ENCODE measurements at places on chromosomes 6 and 20.

DNA sequence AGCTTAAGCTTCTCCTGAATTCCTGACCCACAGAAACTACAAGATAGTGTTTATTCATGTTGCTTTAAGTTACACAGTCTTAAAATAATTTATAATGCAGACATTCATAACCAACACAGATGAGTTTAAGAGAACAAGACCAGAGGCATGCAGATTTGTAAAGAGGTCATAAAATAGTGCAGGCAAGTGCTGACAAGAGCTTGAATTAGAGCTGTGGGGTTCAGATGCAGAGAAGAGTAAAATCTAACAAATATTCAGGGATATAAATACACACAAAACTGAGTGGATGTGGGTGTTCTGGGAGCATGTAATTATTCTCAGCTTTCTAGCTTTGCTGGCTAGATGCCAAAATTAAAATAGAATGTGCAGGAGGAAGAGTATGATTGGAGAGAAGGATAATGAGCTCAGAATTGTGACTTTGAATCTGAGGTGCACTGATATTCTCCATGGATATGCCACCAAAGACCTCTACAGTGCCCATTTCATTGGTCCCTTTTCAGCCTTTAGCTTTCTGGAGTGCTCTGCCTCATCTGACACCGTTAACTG lies 291.9 kb upstream of the SGK1 start:
- DNase-seq = no peak

- DNase-seq = peak; percentile 22
Observed at GRCh38 chr20:52103335-52103912, 88.2 kb downstream of the ZFP64 start.

GRCh38 chr6:108164543-108164814 lies 1.3 kb upstream of the NR2E1 start:
- DNase-seq = no peak

- no peak for DNase-seq
Observed at GRCh38 chr20:58712151-58712791, 19.7 kb downstream of the NPEPL1 start.

DNA sequence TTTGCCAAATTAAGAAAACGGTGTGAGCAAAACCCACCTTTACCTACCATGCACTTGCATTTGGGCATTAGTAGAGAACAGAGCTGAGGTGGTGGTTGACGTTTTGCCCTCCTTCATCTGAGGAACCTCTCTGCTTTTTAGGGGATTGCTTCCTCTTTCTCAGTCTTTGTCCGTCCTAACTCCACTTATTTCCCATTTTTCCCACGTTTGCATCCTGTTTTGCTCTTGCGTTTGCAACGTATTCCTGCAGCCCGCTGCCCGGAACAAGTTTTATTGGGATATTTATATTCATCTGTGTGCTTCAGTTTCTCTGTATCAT lies 374 bp upstream of the SERINC1 start:
- no peak for DNase-seq

DNA sequence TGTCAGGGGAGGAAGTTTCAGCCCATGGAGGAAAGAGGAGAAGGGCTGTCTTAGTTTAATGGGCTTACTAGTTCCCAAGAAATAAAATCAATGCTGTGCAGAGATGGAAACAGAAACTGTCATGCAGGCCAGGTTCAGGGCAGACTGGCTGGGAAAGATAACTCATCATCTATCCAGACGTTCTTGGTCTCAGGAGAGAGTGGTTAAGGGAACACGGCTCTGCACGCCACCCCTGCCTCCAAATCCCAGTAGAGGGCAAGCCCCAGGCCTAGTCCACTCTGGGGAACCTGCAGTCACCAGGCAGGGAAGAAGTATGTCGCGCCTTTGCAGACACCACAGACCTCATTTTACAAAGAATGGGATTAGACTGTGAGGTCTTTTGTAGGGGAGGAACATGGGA lies 12.5 kb downstream of the ALDH8A1 start:
- peak; percentile 43 for DNase-seq

- DNase-seq = peak; percentile 23
Observed at GRCh38 chr6:70151616-70152015, 151.3 kb downstream of the COL9A1 start.

GRCh38 chr6:149138089-149138488 lies 179.4 kb upstream of the TAB2 start:
- DNase-seq = no peak

DNA sequence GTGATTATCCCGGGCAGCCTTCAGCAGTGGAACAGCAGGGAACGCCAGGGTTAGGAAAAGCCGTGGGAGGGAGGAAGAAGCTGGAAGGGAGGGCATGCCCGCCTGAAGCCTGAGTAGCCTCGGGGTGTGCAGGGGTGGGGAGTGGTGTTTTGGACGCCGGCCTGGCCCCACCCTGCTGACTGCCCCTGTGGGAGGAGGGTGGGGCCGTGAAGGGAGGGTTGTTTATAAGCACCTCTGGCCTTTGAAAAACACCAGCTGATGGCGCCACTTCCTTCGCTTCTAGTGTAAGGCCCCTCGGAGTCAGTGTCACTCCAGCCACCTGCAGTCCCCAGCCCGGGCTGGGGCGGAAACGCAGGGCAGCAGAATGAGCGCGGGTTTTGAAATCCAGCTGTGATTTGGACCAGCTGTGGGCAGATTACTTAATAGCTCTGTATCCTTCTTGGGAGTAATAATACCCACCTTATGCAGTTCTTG lies 52.8 kb upstream of the BMP6 start:
- peak; percentile 21 for DNase-seq

DNA sequence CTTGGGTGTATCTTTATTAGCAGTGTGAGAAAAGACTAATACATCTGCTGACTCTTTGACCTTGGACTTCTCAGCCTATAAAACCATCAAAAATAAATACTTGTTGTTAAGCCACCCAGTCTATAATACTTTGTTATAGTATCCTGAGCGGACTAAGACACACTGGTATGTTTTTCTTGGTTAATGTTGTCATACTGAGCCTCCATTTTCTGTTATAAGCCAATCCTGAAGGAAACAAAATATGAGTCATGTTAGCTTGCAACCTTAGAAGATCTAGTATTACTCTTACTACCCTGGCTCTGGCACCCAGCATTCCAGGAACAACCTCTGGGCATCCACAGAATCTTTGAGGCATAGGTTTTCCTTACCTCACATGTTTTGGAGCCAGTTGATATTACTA lies 307.2 kb downstream of the FRK start:
- DNase-seq = peak; percentile 64

GRCh38 chr6:12039540-12040459 lies 27.7 kb downstream of the HIVEP1 start:
- no peak for DNase-seq

DNA sequence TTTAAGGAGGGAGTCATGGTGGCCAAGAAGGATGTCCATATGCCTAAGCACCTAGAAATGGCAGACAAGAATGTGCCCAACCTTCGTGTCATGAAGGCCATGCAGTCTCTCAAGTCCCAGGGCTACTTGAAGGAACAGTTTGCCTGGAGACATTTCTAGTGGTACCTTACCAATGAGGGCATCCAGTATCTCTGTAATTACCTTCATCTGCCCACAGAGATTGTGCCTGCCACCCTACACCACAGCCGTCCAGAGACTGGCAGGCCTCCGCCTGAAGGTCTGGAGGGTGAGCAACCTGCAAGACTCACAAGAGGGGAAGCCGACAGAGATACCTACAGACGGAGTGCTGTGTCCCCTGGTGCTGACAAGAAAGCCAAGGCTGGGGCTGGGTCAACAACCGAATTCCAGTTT lies 115.0 kb downstream of the HFE start:
- DNase-seq = no peak

GRCh38 chr6:169490246-169490641 lies 211.6 kb downstream of the WDR27 start:
- no peak for DNase-seq

DNA sequence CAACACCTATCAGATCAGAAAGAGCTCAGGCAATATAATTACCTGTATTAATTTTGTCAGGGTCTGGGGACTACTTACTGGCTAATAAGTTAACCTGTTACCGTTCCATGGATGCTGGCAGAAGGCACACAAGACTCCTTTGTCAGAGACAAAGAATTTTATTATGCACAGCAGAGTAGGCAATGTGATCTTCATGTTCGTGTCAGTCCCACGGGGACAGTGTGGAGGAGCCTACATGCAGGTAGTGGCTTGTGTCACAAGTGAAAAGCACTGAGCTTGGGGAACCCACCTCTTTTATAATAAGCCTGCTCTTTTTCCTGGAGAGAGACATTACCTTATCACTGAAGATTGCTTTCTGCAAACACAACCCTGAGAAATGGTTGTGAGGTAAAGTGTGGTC lies 96.9 kb downstream of the CD164 start:
- no peak for DNase-seq

DNA sequence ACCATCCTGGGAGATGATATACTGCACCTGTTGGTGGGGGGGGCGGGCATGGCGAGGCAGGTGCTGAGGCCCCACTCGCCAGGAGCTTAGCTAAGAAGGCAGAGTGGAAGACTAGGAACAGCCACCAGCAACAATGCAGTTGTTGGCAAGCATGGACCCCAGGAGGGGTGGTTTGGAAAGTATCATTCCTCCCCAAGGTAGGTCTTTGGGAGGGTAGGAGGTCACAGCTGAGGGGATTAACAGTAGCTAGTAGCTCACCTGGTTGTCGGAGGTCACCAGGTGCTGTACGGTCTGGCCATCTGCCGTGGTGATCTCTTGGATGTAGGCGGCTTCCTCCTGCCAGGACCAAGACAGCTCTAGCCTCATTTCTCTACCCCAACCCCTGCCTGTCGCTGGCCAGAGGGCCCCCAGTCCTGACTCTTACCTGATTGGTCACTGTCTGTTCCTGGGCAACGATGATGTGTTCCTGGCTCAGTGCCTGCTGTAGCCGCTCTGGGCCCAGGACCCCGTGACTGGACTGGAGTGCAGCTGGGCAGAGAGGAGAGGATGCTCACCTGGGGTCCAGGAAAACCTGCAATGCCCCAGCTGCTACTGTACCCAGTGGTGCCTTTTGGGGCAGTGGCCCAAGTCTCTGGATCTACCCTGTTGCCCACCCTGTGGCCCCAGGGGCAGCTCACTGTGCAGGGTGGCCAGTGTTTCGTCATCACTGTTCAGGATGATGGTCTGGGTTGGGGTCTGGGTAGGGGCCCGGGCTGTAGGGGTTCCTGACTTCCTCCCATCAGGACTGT lies 15.3 kb downstream of the PCIF1 start:
- no peak for DNase-seq

DNA sequence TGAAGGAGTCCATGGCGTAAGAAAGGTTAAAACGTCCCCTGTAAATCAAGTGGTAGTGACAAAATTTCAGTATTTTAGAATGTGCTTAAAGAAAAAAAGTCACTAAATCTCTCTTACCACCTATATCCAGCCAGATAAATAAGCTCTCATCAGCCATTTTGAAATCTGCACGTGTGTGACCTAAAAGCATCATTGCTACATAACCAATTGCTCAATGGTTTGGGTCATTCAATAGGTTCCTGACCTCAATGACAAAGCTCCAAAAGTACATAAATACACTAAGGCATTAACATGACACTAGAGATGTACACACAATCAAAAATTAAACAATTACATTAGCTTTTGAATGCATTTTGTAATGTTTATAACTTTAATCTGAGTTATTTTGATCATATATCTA lies 272.4 kb downstream of the GMDS start:
- DNase-seq = no peak

DNA sequence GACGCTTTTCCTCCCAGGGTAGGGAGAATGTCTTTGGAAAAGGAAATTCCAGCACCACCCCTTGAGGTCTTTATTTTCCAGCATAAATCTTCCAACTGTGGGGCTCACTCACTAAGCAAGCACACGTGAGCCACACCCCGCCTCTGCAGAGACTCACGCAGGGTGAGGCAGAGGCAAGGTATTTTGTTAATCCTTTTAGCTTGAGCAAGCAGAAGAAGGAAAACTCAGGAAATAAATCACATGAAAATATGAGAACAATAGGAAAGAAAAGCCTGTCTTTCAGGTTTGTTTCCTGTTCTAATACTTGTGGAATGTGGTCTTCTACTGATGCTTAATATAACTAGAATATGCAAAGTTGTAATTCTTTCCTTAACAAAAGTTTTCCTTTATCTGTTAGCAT lies 4.1 kb upstream of the PHACTR2 start:
- DNase-seq = peak; percentile 86

GRCh38 chr6:45439459-45439858 lies 61.7 kb upstream of the SUPT3H start:
- no peak for DNase-seq

DNA sequence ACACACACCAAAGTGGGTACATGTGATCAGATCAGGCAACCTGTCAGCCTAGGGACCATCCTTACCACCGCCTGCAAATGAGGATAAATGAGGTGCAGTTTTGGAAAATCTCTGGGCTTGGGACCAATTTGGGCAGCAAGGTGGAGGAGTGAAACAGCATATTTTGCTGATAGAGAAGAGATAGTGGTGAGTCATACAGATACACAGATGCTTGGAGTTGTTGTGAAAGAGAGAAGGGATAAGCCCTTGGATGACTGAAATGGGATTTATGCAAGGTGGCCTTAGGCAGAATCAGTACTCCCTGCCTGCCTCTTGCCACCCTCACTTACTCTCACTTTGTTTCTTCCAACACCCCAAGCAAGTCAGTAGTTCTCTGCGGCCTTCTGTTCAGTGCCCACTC lies 34.7 kb downstream of the BMP2 start:
- DNase-seq = no peak

DNA sequence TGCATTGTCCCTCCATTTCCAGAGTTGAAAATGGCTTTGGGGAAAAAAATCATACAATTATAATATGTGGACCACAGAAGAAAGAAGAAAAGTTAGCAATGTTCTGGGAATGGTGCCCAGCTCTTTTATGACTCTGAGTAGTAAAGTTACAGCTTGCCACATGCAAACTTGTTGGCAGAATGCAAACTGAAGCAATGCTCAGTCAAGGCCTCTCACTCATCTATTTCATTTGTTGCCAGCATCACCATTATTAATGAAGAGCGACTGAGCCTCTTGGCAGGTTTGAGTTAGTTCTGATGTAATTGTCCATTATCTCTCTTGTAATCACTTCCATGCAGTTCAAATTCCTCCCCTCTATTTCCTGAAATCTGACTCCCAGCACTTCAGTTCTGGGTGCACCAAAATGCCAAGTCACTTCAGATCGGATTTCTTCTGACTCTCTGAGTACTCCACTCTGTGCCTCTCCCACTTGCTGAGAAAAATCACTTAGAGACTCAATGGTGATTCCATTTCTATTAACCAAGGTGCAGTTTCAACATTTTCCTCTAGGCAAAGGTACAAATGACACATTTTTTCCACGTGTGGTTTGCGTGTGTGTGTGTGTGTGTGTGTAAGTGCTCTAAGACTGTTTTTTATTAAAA lies 154.4 kb upstream of the STMND1 start:
- DNase-seq = peak; percentile 86

DNA sequence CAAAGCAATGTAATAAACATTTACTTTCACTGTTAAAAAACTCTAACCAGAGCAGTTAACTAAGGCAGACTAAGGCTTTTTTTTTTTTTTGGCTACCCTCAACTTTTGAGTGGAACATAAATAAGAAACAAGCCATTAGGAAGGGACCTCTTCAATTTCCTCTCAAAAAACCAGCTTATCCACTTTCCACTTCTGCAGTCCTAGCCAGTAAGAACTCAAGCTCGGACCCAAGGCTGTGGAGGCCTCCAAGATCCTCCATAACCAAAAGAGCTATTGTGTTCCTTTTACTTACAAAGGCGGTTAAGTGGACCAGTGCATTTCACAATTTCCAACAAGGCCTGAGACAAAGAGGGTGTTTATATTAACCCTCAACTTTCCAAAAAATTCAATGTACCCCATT lies 5.3 kb downstream of the KCNK5 start:
- no peak for DNase-seq

Data from fibroblast of skin of back (primary cell).